ENCODE measurements at places on chromosomes 5 and 9. TPM values are rescaled to one million over a fixed set of nuclear protein-coding genes. Genes with fewer than 3 reads are reported as not detected.

HMGXB3 gene
- 21.2 TPM for total RNA-seq

SLC6A7 gene
- total RNA-seq: 2.9 TPM

PRPF4 gene
- total RNA-seq: 23.6 TPM

MCC gene
- total RNA-seq: 10.2 TPM

KIAA1958 gene
- 10.6 TPM for total RNA-seq

LTC4S gene
- total RNA-seq: 1.6 TPM

TOR2A gene
- total RNA-seq: 7.3 TPM

C9orf152 gene
- total RNA-seq: not detected

TMEM215 gene
- total RNA-seq: 0.82 TPM

- DNase-seq: no peak
Measured at GRCh38 chr9:121568343-121569265, 69.0 kb upstream of the GGTA1 start.

GRCh38 chr9:37929441-37929895, 25.5 kb upstream of the SLC25A51 start:
- no peak for DNase-seq

GRCh38 chr5:18881615-18882014, 1106.4 kb downstream of the CDH18 start:
- no peak for DNase-seq

DNA sequence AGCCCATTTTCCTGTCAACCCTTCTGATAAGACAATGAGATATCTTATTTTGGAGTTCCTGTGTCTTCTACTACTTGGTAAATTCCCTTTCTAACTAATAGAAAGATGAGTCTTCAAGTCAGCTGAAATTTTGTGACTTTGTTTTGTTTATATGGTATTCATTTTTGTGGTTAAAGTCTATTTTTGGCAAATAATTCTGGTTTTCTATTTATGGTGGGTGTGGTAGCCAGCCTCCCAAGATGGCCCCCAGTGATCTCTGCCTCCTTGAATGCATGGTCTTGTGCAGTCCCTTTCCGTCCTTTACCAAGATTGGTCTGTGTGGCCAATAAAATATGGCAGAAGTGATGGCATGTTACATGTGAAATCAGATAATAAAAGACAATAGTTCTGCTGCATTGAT, 91.5 kb downstream of the NR3C1 start:
- DNase-seq: no peak

GRCh38 chr5:156391139-156391538, 64.2 kb downstream of the SGCD start:
- DNase-seq: no peak

DNA sequence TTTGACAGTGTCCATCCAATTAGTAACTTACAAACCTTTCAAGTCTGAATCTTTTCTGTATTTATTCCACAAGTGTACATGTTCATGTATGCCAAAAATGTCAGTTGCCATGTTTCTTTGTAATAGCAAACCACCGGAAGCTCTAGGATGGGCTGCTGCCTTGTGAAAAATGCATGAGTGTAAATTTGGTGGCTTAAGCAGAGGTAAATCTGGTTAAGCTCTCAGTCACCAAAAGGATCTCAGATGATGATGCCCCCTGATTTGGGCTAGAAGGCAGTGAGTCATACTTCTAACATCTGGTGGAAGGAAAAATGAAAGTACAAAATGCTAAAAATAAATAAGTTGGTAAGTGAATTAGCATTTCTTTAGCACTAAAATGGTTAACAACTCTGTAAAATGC, 567.5 kb downstream of the ELAVL2 start:
- DNase-seq: no peak

- DNase-seq: no peak
Measured at GRCh38 chr9:137318602-137319001, 16.5 kb upstream of the NRARP start.

- DNase-seq: no peak
Measured at GRCh38 chr9:107024193-107024592, 161.2 kb downstream of the ZNF462 start.

GRCh38 chr9:133094842-133095393, 26.1 kb downstream of the RALGDS start:
- no peak for DNase-seq
